ENCODE measurements at places on chromosomes 1 and 21.

GRCh38 chr1:9174243-9174642 is 45.3 kb upstream of the GPR157 start:
- no peak for DNase-seq

GRCh38 chr1:172340520-172340919 is 80.0 kb upstream of the C1orf105 start:
- no peak for DNase-seq

DNA sequence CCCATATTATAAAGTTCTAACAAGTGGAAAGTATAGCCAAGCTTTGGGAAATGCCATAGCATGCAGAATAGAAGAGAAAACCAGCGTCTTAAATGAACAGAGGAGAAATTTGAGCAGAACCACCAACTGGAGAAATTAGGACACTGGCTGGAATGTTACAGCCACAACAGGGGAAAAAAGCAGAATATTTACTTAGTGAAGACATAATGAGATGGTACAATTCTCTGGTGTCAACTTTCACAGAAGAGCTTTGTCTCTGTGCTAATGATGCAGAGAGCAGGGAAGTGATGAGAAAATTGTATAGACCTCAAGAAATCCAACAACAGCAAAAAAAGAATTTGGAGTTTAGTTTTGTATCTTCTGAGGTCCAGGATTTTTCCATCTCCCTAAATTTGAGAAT is 249.7 kb downstream of the KIF26B start:
- DNase-seq, result no peak

- no peak for DNase-seq
Measured at GRCh38 chr1:247419336-247419735, 3.4 kb downstream of the NLRP3 start.

DNA sequence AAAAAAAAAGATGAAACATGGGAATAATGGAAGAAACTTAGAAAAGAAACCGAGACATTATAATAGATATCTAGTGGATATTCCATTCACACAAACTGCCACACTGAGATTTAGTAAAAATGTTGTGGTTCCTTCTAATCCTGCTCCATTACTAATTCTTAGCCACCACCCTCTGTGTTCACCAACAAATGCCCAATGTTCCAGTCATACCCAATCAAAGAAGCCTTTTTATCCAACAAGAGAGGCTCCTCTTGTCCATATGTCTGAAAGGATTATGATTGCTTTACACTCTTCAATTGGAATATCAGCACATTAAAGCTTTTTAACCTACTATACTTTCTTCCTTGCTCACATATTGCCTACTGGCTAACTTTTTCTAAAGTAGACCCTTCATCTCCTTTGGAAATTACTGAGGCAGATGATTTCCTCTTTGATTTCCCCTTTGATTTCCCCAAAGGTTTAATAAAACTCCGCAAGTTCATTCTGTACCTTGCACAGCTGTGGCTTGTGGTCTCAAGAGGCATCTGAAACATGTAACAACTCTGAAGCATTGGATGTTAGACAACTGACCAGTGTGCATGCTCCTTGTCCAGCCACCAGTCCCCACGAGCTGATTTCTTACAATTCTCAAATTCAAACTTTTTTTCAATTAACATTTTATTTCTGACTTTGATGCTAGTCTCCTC is 305.6 kb upstream of the LYPLAL1 start:
- DNase-seq, result no peak

GRCh38 chr1:168535536-168535935 is 8.3 kb downstream of the XCL2 start:
- no peak for DNase-seq

DNA sequence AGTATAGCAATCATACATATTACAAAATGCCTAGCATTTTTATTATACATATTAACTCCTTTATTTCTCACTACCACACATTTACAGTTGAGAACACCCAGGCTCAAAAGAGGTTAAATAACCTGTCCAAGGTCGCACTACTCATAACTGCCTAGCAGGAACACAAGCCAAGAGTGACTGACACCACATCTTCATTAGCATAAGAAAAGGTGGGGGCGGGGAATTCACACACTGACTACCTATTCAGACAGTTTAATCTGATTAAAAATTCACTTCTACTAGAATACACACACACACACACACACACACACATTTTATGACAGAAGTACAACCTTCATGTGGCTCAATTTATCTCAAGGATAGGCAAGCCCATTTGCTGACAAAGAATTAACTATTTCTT is 77.8 kb upstream of the CACHD1 start:
- no peak for DNase-seq

DNA sequence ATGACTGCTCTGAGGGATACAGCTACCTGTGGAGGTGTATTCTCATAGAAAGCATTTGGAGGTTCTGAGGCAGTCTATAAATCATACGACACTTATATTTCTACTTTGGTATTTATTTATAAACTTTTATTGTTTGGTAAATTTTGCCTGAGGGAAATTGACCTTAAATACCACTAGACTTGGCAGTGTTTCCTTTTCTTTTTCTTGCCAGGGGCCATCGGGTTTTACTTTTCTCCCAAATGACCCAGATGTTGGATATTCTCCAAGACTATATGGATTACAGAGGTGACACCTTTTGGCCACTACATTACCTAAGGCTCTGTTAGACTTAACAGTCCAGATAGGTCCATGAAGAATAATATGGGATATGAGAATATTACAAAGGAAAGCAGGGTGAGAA is 28.2 kb downstream of the CHD1L start:
- no peak for DNase-seq

GRCh38 chr1:119878171-119878570 is 18.1 kb downstream of the ADAM30 start:
- DNase-seq, result no peak

GRCh38 chr1:230972855-230973271 is 5.8 kb downstream of the TTC13 start:
- DNase-seq, result peak; percentile 40

GRCh38 chr1:206970446-206970845 is at the start of gene FCAMR:
FCAMR (minus strand) TSS chr1:206970460; CDS start chr1:206970125, 335 bp downstream.
- no peak for DNase-seq

DNA sequence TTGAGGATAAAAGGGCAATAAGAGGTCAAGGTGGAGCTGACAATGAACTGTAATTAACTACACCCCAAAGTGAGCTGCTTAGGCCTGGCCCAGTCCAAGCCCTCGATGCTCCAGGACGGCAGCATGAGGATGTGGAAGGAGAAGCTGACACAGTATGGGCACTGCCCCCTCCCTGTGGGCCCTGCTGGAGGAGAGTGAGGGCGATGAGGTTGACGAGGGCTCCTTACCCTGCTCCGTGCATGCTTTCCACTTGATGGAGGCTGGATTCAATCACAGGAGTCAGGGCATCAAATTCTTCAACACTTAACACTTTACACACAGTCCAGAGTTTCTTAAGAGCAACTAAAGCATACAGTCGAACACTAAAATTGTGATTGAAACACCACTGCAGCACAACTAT is 32.4 kb downstream of the COA6 start:
- DNase-seq, result no peak

DNA sequence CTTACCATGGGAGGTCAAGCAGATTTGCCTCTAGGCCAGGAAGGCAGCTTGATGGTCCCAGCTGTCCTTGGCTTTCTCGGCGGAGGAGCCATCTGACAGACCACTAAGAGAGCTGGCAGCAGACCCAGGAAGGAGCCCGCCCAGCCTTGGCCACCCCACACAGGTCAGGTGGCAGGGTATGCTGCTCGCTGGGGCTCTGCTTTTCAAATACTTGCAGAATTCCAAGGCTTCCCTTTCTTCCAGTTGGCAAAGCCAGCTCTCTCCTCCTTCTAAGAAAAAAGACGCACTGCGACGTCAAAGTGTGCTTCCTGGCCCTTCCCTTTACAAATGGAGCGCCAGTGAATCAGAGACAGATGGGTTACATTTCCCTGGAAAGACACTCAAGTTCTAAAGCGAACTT is 229.4 kb downstream of the CACNA1E start:
- no peak for DNase-seq

DNA sequence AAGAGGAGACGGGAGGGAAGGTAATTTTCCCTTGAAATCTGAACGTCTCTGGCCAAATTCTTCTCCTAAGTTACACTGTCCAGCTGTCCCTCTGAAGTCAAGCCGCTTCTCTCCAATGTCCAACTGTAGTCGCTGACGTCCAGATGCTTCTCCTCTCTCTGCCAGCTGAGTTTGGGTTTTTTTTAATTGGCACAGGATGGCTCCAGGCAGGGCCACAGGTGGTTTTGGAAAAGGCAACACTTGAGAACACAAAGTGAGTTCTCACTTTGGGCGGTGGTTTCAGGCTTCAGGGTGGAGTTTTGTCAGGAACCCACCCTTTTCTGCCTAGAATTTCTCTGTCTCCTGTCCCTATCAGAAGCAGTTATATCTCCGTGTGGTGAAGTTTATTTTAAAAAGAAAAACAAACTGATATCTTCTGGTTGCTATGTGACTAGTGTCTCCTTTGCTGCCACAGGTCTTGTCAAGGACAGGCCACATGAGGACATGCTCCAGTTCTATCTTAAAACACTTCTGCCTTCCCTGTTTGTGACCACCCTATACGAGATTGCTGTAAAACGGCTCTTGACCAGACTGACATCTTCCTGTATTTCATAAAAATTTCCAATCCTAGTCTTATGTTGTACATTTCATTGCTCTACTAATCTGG is 472.3 kb upstream of the ADGRL4 start:
- no peak for DNase-seq

- DNase-seq, result no peak
Measured at GRCh38 chr1:14681182-14681581, 82.7 kb downstream of the KAZN start.

DNA sequence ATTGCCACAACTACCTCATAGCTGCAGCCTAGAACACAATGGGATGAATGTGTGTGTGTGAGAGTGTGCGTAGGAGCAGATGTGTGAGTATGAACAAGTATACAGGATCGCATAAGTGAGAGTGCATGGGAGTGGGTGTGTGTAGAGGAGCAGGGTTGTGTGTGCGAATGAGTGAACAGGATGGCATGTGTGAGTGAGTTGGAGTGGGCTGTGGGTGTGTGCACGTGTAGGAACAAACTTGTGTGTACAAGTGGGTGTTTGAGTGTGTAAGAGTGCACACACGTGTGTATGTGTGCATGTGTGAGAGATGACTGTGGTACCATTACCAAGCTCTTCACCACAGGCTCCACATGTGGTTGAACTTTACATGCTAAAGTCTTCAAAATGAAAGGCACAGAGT is 175.4 kb upstream of the EDN2 start:
- DNase-seq, result no peak

- DNase-seq, result no peak
Measured at GRCh38 chr1:238191170-238191569, 300.4 kb upstream of the ZP4 start.

DNA sequence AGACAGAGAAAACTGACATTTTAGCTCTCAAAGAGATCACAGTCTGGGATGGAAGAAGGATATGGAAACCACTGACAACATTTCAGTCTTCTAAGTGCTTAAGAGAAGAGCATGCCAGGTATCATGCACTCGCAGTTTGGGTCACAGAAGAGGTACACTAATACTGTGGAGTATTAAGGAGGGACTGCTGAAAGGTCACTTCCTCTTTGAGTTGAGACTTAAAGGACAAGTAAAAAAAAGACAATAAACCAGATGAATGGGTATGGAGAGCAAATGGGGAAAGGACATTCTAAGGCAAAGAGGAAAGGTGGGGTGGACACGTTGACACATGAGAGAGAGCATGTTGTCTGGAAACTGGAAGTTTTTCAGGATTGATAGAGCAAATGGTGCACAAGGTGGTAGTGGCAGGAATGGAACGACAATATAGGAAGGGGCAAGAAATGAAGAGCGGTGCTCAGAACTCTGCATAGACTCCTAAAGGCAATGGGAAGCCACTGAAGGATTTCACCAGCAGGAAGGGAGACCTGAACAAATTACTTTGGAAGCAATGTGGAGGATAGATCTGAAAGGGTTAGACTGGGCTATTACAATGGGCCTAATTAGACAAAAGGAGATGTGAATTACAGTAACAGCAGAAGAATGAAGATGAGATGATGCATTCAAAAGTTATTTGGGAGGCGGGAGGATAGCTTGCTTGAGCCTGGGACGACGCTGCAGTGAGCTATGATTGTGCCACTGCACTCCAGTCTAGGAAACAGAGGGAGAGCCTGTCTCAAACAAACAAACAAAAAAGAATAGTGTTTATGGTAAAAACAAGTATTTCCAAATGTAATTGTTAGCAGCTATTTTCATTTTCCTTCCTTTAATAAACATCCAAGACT is 11.1 kb downstream of the DIPK1A start:
- no peak for DNase-seq

DNA sequence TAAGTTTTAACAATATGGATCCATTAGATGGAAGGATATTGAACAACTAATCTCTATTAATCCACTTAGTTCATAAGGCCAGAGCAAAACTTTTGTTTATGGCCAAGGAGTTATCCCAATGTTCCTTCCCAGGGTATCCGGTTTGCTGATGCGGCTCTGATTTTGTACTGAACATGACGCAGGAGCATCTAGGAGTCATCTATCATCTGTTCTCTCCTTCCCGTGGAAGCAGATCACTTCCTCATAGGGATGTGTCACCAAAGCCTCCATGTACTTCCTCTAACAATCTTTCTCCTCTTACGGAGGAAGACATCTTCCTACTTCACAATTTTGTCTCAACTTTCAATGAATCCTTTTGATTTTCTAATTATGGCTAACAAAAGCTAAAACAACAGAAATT is 206.6 kb downstream of the APP start:
- DNase-seq, result no peak

DNA sequence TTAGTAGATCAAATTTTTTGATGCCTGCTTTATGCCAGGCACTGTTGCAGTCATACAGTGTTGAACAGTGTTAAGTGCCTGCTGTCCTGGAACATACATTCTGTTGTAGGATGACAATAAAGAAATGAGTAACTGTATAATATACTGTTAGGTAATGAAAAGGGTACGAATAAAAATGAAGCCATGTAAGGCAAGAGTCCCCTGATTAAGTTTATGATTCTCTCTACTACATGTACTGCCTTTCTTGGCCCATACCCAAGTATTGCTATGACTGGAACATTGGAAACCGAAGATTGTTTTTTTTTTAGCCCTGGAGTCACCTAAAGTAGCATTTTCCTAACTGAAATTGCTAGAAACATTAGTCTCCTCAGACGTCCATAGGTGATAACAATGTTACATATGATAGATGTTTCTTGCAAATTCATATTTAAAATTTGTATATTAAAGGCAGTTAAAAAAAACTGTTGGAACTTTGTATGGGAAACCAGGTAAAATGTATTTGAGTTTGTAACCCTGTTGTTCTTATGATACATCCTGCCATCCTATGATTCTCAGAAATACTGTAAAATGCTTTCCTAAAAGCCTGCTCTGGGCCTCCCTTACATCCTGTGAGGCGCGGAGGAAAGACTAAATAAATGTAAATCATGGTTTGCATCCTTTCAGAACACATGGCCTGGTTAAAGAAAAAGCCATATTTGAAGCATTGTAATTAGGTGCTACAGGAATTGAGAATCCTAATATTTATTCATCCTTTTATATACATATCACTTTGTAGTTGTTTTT is 5.8 kb downstream of the ATP5PB start:
- no peak for DNase-seq

GRCh38 chr1:1616045-1616790 is 918 bp downstream of the MIB2 start:
- DNase-seq, result peak; percentile 55

GRCh38 chr1:212139526-212140135 is 104.1 kb downstream of the DTL start:
- DNase-seq, result no peak

- DNase-seq, result no peak
Measured at GRCh38 chr1:36481771-36482723, 666 bp downstream of the CSF3R start.

Data from activated CD4-positive, CD25-positive, alpha-beta regulatory T cell treated with anti-CD3 and anti-CD28 coated beads, Interleukin-2, amount 50 U/mL, for 72 hours (primary cell).